ENCODE measurements at places on chromosomes 2 and 18.

- no peak for DNase-seq
- H3K36me3 ChIP-seq: no peaks in the 10 kb centered on the region
- no peaks in the 10 kb centered on the region for H3K4me1 ChIP-seq
- H3K27ac ChIP-seq: no peak overlapping the region
- no peak overlapping the region for H3K4me3 ChIP-seq
Observed at GRCh38 chr2:29629495-29629894, 291.9 kb downstream of the ALK start.

- no peak overlapping the region for H3K27ac ChIP-seq
- no peaks in the 10 kb centered on the region for H3K36me3 ChIP-seq
- no peak overlapping the region for H3K4me3 ChIP-seq
- DNase-seq: no peak
Observed at GRCh38 chr2:118854507-118855345, 7.3 kb upstream of the EN1 start.

DNA sequence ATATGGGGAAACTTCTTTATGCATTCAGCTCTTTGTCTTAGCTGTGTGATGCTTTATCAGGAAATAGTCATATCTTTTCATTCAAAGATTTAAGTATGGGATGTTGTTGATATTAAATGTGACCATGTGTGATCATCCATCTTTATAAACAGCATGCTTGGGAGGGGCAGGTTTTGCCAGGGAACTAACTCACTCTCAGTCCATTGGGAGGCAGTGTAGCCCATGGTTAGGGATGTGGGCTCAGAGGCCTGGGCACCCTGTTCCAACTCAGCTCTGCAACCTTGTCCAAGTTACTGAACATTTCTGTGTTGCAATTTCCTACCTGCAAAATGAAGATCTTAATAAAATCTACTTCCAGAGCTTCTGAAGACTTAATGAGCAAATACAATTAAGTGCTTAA lies 92.0 kb upstream of the BCL2L11 start:
- H3K36me3 ChIP-seq: no peaks in the 10 kb centered on the region
- H3K4me3 ChIP-seq: no peak overlapping the region
- H3K27me3 ChIP-seq: no peaks in the 10 kb centered on the region

- no peaks in the 10 kb centered on the region for H3K36me3 ChIP-seq
- H3K27me3 ChIP-seq: no peaks in the 10 kb centered on the region
- H3K27ac ChIP-seq: no peak overlapping the region
- H3K4me1 ChIP-seq: peaks cover 16% of the 10 kb centered on the region
Observed at GRCh38 chr2:161312996-161313395, 4.8 kb downstream of the PSMD14 start.

- no peak overlapping the region for H3K27ac ChIP-seq
- peaks cover 6% of the 10 kb centered on the region for H3K4me1 ChIP-seq
- H3K27me3 ChIP-seq: no peaks in the 10 kb centered on the region
- no peak for DNase-seq
Observed at GRCh38 chr18:12933327-12933726, 14.5 kb upstream of the SEH1L start.

- no peaks in the 10 kb centered on the region for H3K27me3 ChIP-seq
- no peaks in the 10 kb centered on the region for H3K4me1 ChIP-seq
- no peak overlapping the region for H3K4me3 ChIP-seq
- no peak overlapping the region for H3K27ac ChIP-seq
- no peak for DNase-seq
Observed at GRCh38 chr18:45764000-45764686, 40.2 kb downstream of the SLC14A1 start.

GRCh38 chr2:17643031-17643615 lies 102.6 kb downstream of the VSNL1 start:
- no peak for DNase-seq
- H3K27me3 ChIP-seq: no peaks in the 10 kb centered on the region

DNA sequence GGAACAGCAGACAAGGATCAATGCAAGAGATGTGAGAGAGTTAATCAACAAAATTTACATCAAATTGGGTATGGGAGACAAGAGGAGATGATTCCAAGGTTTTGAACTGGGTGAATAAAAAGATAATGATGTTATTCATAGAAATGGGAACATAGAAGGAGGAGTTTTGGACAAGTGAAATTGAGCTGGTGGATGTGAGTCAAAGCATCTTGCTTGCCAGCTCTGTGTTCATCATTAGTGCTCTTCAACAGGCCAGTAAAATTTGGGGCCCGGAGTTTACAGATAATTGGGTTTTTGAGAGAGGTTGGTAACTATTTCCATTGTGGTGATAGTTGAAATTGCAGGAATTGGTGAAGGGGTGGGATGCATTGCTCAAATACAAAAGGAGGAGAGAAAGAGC lies 69.9 kb upstream of the CAVIN2 start:
- H3K27ac ChIP-seq: no peak overlapping the region
- H3K36me3 ChIP-seq: no peaks in the 10 kb centered on the region
- H3K4me1 ChIP-seq: no peaks in the 10 kb centered on the region
- no peak for DNase-seq

DNA sequence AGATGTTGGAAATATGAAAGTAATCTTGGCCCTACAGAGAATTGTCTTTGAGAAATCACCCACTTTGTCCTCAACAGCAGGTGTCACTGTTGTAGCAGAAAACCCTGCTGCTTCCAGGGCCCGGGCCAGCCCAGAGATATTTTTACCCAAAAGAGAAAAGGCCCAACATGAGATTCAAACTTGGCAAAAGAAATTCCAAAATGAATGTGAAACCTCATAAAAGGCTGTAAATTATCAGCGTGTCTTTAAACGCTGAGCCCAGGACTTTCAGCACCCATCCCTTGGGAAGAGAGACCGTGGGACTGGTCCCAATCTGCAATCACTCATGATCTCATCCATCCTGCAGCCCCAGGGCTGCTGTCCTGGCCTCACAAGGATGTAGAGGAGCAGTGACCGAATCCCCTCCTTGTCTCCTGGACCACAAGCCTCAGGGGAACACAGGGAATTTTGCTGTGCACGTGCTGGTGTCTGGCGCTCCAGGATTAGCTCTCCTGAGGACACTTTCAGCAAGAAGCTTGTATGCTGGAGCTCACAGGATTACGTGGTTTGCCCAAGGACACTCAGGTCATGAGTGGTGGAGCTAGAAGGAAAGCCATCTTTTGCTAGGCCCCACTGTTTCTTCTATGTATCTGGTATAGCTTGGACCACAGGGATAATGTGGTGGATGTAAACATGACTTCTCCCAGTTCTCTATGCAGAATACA lies 202.1 kb downstream of the RNF144A start:
- no peak overlapping the region for H3K4me3 ChIP-seq
- H3K36me3 ChIP-seq: no peaks in the 10 kb centered on the region
- no peaks in the 10 kb centered on the region for H3K4me1 ChIP-seq
- H3K27me3 ChIP-seq: no peaks in the 10 kb centered on the region
- no peak overlapping the region for H3K27ac ChIP-seq
- no peak for DNase-seq

DNA sequence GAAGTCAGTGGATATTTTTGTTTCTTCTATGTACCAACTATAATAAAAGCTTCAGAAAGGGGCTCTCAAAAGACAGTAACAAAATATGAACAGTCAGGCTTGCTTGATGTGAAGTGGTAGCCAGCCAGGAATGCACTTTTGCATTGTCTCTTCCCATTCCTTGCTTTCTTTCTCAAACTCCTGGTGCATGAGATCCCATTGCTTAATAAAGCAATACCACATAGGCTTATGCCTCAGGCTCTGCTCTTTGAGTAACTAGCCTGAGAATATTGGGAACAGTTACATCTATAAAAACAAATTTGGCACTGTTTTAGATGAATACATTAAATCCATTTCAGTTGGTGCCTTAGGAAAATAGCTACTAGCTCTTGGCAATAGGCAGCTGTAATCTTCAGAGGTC lies 62.6 kb upstream of the ST6GAL2 start:
- no peak overlapping the region for H3K27ac ChIP-seq
- no peak overlapping the region for H3K4me3 ChIP-seq
- DNase-seq: no peak
- no peaks in the 10 kb centered on the region for H3K36me3 ChIP-seq
- H3K27me3 ChIP-seq: no peaks in the 10 kb centered on the region
- H3K4me1 ChIP-seq: no peaks in the 10 kb centered on the region

- H3K27me3 ChIP-seq: no peaks in the 10 kb centered on the region
- no peak for DNase-seq
- no peaks in the 10 kb centered on the region for H3K36me3 ChIP-seq
- no peak overlapping the region for H3K27ac ChIP-seq
- peaks cover 74% of the 10 kb centered on the region for H3K4me1 ChIP-seq
Observed at GRCh38 chr2:230664128-230664527, 48.5 kb upstream of the CAB39 start.

DNA sequence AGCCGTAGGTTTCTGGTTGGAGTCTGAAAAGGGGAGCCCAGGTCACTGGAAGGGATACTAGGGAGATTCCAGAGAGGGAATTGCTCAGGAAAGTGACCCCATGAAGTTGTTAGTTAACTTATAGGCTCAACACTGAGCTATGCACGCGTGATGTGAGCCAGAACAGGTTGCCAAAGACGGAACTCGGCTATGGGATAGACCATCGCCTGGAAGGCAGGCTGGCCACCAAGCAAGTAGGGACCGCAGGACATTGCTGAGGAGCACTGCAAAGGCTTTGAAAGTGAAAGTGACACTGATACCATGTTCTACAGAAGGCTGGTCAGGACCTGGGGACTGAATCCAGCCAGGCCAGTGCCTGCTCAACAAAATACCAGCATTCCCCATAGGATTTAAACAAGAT lies 7.3 kb downstream of the FARP2 start:
- no peak for DNase-seq
- H3K36me3 ChIP-seq: no peaks in the 10 kb centered on the region
- no peaks in the 10 kb centered on the region for H3K27me3 ChIP-seq
- H3K4me3 ChIP-seq: no peak overlapping the region
- H3K4me1 ChIP-seq: no peaks in the 10 kb centered on the region

DNA sequence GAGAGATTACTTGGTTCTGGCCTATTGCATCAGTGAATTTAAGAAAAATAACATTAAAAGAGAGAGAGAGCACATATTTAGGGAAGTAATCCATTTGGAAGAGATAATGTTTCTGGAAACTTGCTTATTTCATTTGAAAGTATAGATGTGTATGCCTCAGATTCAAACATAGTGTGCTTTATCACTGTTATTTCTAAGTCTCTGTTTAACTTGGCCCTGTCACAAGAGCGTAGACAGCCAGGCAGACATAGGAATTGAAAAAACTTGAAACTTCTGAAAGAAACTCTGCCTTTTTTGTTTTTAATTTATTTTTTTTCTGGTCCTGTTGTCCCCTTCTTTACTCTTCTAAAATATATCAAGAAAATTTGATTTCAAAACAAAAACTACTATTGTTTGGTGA lies 849.1 kb downstream of the CNTNAP5 start:
- no peaks in the 10 kb centered on the region for H3K4me1 ChIP-seq
- no peaks in the 10 kb centered on the region for H3K36me3 ChIP-seq
- DNase-seq: no peak
- no peak overlapping the region for H3K4me3 ChIP-seq
- H3K27me3 ChIP-seq: no peaks in the 10 kb centered on the region
- H3K27ac ChIP-seq: no peak overlapping the region

- no peak overlapping the region for H3K27ac ChIP-seq
- DNase-seq: no peak
- no peaks in the 10 kb centered on the region for H3K27me3 ChIP-seq
- no peaks in the 10 kb centered on the region for H3K4me1 ChIP-seq
- H3K4me3 ChIP-seq: no peak overlapping the region
- no peaks in the 10 kb centered on the region for H3K36me3 ChIP-seq
Observed at GRCh38 chr2:59490192-59490591, 1063.3 kb downstream of the BCL11A start.

GRCh38 chr2:126894585-126895182 lies 4.0 kb upstream of the TEX51 start:
- no peak overlapping the region for H3K4me3 ChIP-seq
- H3K36me3 ChIP-seq: no peaks in the 10 kb centered on the region
- H3K27me3 ChIP-seq: no peaks in the 10 kb centered on the region
- DNase-seq: no peak

DNA sequence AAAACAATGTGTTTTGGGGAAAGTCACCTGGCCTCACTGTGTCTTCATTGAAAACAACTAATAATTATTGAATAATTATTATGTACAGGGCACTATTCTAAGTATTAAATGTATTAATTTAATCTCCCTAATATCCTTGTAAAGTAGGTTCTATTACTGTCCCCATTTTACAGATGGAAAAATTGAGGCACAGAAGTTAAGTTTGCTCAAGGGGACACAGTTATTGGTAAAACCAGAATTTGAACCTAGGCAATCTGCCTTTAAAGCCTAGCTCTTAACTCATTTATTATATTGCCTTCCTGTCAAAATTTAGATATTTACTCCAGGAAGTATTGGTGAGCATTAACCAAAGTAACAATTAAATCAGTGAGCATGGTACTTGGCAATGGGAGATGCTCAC lies 84.6 kb downstream of the PMS1 start:
- no peak for DNase-seq
- H3K4me1 ChIP-seq: no peaks in the 10 kb centered on the region
- H3K4me3 ChIP-seq: no peak overlapping the region

- H3K4me1 ChIP-seq: no peaks in the 10 kb centered on the region
- no peak overlapping the region for H3K27ac ChIP-seq
- H3K4me3 ChIP-seq: no peak overlapping the region
- H3K27me3 ChIP-seq: no peaks in the 10 kb centered on the region
- DNase-seq: no peak
Observed at GRCh38 chr18:58958628-58959027, 94.0 kb downstream of the ZNF532 start.

GRCh38 chr2:9813312-9814128 lies 29.8 kb upstream of the TAF1B start:
- no peaks in the 10 kb centered on the region for H3K27me3 ChIP-seq
- peak; percentile 64 for DNase-seq
- no peaks in the 10 kb centered on the region for H3K36me3 ChIP-seq
- H3K4me1 ChIP-seq: peaks cover 6% of the 10 kb centered on the region
- H3K27ac ChIP-seq: no peak overlapping the region

GRCh38 chr2:39778233-39778632 lies 825 bp downstream of the THUMPD2 start:
- no peaks in the 10 kb centered on the region for H3K27me3 ChIP-seq
- no peak for DNase-seq
- no peaks in the 10 kb centered on the region for H3K36me3 ChIP-seq
- peak overlapping the region; percentile 77 for H3K27ac ChIP-seq

DNA sequence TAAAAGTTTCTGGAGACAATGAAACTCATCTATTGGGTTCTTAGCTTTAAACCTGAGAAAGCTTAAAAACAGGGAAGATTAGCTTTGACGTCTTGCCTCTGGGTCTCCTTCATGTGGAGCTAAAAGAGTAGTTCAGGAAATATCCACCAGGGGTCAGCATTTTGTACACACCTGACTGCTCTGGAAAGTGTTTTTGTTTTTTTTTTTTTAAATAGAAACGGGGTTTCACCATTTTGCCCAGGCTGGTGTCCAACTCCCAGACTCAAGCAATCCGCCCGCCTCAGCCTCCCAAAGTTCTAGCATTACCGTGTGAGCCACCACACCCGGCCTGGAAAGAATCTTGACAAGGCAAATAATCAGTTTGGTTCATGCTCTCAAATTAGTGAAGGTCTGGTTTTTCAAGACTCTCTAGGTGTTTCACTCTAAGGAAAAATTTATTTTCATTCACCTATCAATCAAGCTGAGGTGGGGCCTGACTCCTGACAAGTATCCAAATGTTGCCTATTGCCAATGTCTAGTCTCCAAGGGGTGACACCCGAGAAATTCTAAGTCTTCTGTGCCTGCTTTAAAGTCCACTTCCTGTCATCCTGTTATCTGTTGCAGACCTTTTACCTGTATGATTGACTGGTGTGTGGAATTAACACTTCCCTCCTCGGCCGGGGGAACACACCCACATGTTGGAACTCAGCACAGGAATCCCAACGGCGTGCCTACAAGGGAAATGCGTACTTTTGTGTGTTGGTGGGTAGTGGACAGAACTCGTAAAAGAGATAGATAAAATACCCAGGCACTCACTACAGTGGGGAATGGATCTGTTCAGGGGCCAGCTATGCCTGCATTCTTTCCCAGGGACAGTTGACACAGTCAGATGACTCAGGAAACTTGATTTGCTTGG lies 11.3 kb downstream of the IL1RN start:
- no peaks in the 10 kb centered on the region for H3K27me3 ChIP-seq
- H3K27ac ChIP-seq: peak overlapping the region; percentile 54
- DNase-seq: peak; percentile 82

Measured in naive thymus-derived CD4-positive, alpha-beta T cell (primary cell).